ENCODE measurements at places on chromosomes 3 and 15. TPM values are rescaled to one million over a fixed set of nuclear protein-coding genes. Genes with fewer than 3 reads are reported as not detected.

DNA sequence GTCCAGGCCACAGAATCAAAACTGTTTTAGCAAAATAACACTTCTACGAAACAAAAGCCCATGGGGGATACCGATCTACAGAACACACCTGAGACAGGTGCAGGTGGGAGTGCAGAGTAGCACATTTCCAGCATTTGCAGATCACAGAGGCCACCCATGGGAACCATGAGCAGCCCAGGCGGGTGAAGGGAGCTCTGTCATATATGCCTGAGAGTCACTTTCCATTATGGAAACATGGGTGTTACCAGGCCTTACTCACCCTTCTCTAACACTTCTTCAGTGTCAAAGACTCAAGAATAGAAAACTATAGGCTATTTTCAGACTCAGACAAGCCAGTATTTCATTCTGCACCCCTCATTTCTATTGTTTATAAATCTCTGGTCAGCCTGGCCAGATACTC, 3.5 kb downstream of the PLA1A start:
- H3K4me1 ChIP-seq = no peaks in the 10 kb centered on the region
- H3K27ac ChIP-seq = no peak overlapping the region
- no peaks in the 10 kb centered on the region for H3K27me3 ChIP-seq
- no peaks in the 10 kb centered on the region for H3K36me3 ChIP-seq
- DNase-seq = no peak

DNA sequence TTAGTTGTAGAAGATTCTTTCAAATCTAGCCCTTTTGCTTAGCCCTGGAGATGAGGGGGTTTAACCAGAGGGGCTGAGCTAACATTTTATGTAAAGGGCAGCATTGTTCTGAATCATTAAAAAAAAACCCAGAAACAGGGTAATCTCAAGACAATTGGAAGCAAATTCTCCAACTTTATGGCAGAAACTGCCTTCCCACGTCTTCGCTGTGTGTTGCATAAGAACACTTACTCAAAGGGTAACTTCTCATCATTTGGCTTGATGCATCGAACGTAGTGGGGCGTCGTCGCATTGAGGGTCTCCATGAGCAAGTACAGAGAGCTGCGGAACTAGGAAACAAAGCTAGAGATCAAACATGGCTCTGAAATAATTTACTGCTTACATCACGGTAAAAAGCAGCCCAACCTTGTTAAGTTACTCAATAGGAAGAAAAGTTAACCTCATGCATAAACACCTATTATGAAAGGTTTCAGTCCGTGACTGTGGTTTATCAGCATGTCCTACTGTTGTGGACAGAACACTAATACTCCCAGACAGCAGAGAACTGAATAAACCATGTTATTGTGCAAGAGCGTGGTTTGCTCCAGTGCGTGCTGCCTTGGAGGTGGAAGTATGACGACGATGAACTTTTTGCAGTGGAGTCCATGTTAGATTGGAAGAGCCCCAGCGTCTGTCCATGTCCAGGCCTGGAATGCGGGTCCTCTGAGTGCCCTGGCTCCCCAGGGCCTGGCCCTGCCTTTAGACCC, 48.7 kb downstream of the MYO5C start:
- H3K27ac ChIP-seq = no peak overlapping the region
- DNase-seq = no peak
- no peak overlapping the region for H3K4me3 ChIP-seq
- peaks cover 5% of the 10 kb centered on the region for H3K36me3 ChIP-seq

- H3K27me3 ChIP-seq = no peaks in the 10 kb centered on the region
- H3K4me3 ChIP-seq = no peak overlapping the region
- H3K27ac ChIP-seq = no peak overlapping the region
- no peak for DNase-seq
- peaks cover 73% of the 10 kb centered on the region for H3K4me1 ChIP-seq
- H3K36me3 ChIP-seq = peaks cover 63% of the 10 kb centered on the region
Observed at GRCh38 chr15:70066447-70066846, 31.3 kb downstream of the TLE3 start.

DNA sequence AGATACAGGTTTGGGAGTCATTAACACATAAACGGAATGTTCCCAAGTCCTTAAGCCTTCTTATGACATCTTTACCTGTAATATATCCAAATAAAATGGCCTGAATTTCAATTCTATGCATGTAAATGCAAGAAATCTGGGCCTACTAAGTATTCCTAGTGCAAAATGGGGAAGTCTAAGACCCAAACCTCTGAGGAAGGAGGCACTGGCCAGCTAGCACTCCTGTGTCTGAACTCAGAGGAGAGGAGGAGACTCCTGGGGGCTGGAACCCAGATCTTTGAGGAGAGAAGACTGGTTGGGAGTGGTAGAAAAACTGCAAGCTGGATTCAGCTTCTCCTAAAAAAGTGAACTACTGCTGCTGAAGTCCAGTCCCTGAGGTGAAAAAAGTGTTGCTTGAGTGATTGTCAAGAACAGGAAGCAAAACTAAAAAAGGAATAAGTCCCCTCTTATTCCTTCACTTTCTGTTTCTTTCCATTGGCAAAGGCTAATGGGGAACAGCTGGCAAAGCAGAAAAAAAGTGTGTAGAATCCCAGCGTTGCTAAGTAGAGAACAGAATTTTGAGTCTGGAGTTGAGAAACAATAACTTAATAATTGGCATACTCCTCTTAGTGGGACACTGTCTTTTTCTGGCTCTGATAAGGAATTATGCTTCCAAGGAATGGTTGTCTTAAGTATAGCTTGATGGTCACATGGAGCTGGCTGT, 54.8 kb upstream of the ATP2C1 start:
- no peaks in the 10 kb centered on the region for H3K4me1 ChIP-seq
- no peaks in the 10 kb centered on the region for H3K27me3 ChIP-seq
- no peaks in the 10 kb centered on the region for H3K36me3 ChIP-seq
- no peak overlapping the region for H3K4me3 ChIP-seq

DNA sequence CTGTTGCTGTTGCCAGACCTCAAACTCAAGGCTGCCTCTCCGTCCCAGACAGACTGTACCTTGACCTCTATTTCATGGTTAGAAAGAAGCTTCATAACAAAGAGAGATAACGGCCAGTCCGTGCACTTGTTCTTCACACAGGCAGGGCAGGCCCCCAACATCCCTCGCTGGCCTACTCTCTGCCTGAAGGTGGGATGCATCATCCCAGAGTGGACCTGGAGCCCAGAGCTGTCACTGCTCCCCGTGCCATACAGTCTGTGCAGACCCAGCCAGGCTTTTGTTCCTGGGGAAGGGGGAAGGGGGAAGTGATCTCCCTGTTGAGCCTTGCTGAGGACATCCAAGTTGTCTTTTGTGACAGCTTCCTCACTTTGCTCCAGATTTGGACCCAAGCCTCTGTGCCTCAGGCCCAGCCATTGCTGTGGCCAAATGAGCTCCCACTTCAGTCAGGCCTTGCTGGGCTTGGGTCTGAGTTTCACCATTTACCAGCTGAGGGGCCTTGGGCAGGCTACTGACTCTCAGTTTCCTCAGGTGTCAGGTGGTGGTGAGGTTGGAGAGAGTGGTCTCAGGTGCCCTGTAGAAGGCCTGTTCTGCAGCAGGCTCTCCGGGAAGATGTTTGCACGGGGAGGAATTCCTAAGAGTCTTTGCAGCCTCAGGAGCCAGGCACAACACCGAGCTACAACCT, 141.6 kb downstream of the DNAJB8 start:
- no peaks in the 10 kb centered on the region for H3K27me3 ChIP-seq
- peaks cover 21% of the 10 kb centered on the region for H3K36me3 ChIP-seq
- H3K27ac ChIP-seq = no peak overlapping the region

DNA sequence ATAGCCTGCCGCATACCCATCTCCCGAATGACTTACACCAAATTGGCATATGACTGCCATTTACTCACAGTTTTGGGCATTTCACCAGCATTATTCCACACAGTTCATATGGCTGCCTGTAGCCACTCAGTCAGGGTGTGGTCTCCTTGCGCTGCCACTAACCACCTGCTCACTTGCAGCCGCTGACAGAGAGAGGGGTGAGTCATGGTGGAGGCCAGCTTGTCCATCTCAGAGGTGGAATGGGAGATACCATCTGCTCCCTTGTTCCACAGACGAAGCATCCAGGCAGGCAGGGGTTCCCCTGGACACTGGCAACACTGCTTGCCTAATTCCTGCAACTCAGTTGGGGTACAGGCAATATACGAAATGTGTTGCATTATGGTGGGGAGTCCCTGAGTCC, 15.6 kb downstream of the CCRL2 start:
- no peak overlapping the region for H3K4me3 ChIP-seq
- no peak overlapping the region for H3K27ac ChIP-seq
- no peaks in the 10 kb centered on the region for H3K27me3 ChIP-seq
- no peaks in the 10 kb centered on the region for H3K4me1 ChIP-seq

MAP1A gene
- 71.6 TPM for total RNA-seq

GRCh38 chr3:144272680-144273079, 301.1 kb downstream of the DIPK2A start:
- H3K27ac ChIP-seq = no peak overlapping the region
- H3K36me3 ChIP-seq = no peaks in the 10 kb centered on the region
- no peaks in the 10 kb centered on the region for H3K4me1 ChIP-seq
- no peak overlapping the region for H3K4me3 ChIP-seq
- H3K27me3 ChIP-seq = no peaks in the 10 kb centered on the region

DNA sequence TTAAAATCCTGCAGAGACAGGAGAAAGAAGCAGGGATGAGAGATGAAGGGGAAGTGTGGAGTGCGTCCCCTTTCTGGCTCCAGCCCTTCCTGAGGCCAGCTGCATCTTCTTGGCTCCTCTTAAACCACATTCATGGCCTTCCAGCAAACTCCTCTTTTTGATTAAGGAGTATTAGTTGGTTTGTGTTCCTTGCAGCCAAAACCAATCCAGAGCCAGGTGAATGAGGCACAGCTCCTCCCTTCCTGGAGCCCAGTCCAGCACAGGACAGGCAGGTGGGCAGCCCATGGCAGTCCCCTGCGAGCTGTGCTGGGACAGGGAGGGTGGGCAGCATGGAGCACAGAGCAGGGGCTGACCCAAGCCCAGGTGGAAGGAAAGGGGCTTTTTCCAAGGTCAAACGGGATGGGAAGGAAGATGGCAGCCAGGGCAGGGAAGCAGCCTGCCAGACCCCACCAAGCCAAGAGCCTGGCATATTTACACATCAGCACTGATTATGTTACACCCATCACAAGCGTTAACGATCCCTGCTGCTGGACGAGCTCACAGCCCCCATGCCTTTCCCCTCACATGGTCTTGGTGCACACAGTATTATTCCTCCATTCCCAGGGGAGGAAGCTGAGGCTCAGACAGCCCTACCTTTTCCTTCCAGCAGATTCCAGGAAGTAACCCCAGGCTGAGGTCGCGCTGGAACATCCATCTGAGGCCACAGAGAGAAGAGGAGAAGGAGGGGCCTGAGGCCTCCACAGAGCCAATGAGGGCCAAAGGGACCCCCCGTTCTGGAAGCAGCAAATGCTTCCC, 175.6 kb downstream of the SMAD6 start:
- DNase-seq = no peak
- H3K4me3 ChIP-seq = no peak overlapping the region
- no peaks in the 10 kb centered on the region for H3K27me3 ChIP-seq
- H3K4me1 ChIP-seq = peaks cover 17% of the 10 kb centered on the region

P2RY1 gene
- total RNA-seq = 22.0 TPM

- peaks cover 5% of the 10 kb centered on the region for H3K36me3 ChIP-seq
- no peaks in the 10 kb centered on the region for H3K27me3 ChIP-seq
- no peak for DNase-seq
- no peaks in the 10 kb centered on the region for H3K4me1 ChIP-seq
- H3K27ac ChIP-seq = no peak overlapping the region
- no peak overlapping the region for H3K4me3 ChIP-seq
Observed at GRCh38 chr3:97291901-97292300, 472.7 kb upstream of the ARL6 start.

SLC2A2 gene
- total RNA-seq = 0.28 TPM

EAF2 gene
- 5.7 TPM for total RNA-seq

- H3K36me3 ChIP-seq = no peaks in the 10 kb centered on the region
- no peak overlapping the region for H3K27ac ChIP-seq
- no peaks in the 10 kb centered on the region for H3K27me3 ChIP-seq
- H3K4me1 ChIP-seq = no peaks in the 10 kb centered on the region
- DNase-seq = no peak
Observed at GRCh38 chr15:57692709-57693108, 13.8 kb upstream of the POLR2M start.

- DNase-seq = no peak
- peaks cover 14% of the 10 kb centered on the region for H3K36me3 ChIP-seq
- no peaks in the 10 kb centered on the region for H3K27me3 ChIP-seq
- H3K4me3 ChIP-seq = no peak overlapping the region
- H3K27ac ChIP-seq = no peak overlapping the region
Observed at GRCh38 chr15:77773903-77774302, 141.2 kb upstream of the LINGO1 start.

AADAC gene
- total RNA-seq = 0.11 TPM

GRCh38 chr3:175386630-175387029, 527.5 kb downstream of the NAALADL2 start:
- no peak overlapping the region for H3K27ac ChIP-seq
- DNase-seq = no peak
- no peaks in the 10 kb centered on the region for H3K4me1 ChIP-seq
- no peaks in the 10 kb centered on the region for H3K27me3 ChIP-seq
- H3K36me3 ChIP-seq = no peaks in the 10 kb centered on the region

DNA sequence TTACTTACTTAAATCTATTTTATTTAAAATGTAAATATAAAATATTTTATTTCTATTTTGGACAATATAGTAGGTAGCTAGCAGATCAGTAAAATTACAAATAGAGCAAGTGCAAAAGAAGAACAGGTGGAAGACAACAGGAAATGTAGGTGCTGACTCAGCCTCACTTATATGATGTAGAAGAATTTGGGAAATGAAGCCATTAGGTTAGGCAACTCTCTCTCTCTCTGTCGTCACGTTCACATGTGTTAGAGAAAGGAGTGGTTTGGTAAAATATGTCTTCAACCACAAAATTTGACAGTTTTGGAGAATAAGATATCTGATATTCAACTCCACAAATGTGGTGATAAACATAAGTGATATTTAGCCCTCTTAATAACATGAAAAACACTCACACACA, 532.5 kb upstream of the KCNMB2 start:
- DNase-seq = no peak
- H3K27ac ChIP-seq = no peak overlapping the region
- no peak overlapping the region for H3K4me3 ChIP-seq
- no peaks in the 10 kb centered on the region for H3K27me3 ChIP-seq
- H3K36me3 ChIP-seq = no peaks in the 10 kb centered on the region

SAMMSON gene
- total RNA-seq = 0.40 TPM

ISG20 gene
- 2.0 TPM for total RNA-seq

DNA sequence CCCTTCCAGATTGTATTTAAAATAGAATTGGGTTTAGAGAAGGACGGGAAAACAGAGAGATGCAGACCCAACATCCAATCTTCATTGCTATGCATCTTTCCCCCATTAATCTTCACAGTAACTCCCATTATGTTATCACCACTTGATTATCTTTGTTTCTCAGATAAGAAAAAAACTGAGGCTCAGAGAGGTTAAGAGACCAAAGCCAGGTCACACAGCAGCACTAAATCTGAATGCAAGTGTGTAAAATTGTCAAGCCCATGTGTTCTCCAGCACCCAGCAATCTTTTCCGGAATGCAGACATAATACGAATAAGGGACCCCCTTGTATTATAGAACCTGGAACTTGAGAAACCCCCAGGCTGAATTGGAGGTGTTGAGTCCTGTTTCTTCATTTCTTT, 80.5 kb upstream of the TRIM42 start:
- no peaks in the 10 kb centered on the region for H3K27me3 ChIP-seq
- no peaks in the 10 kb centered on the region for H3K4me1 ChIP-seq
- H3K4me3 ChIP-seq = no peak overlapping the region
- DNase-seq = no peak

KCNMB3 gene
- 3.2 TPM for total RNA-seq

GRCh38 chr3:195117978-195118581, 152.9 kb downstream of the XXYLT1 start:
- no peak overlapping the region for H3K4me3 ChIP-seq
- peaks cover 36% of the 10 kb centered on the region for H3K4me1 ChIP-seq
- no peaks in the 10 kb centered on the region for H3K27me3 ChIP-seq
- peak overlapping the region; percentile 33 for H3K27ac ChIP-seq
- DNase-seq = no peak
- H3K36me3 ChIP-seq = peaks cover 11% of the 10 kb centered on the region

PAQR5 gene
- 9.3 TPM for total RNA-seq

Data from spinal cord (tissue), 10 donors.